ENCODE measurements at places on chromosomes 7 and 10. TPM values are rescaled to one million over a fixed set of nuclear protein-coding genes. Genes with fewer than 3 reads are reported as not detected.

ASAH2 gene
- 4.4 TPM for polyA plus RNA-seq

ERVW-1 gene
- 0.70 TPM for polyA plus RNA-seq

NUDT5 gene
- polyA plus RNA-seq = 65.9 TPM

GDF2 gene
- polyA plus RNA-seq = 0.18 TPM

PRKG1 gene
- polyA plus RNA-seq = 15.8 TPM

HECTD2 gene
- 62.9 TPM for polyA plus RNA-seq

TDRD1 gene
- polyA plus RNA-seq = 0.18 TPM

HABP2 gene
- polyA plus RNA-seq = 0.49 TPM

PCDH15 gene
- 1.8 TPM for polyA plus RNA-seq
